Fibroblast of gingiva (primary cell): ENCODE measurements at places on chromosomes 7 and 10.

DNA sequence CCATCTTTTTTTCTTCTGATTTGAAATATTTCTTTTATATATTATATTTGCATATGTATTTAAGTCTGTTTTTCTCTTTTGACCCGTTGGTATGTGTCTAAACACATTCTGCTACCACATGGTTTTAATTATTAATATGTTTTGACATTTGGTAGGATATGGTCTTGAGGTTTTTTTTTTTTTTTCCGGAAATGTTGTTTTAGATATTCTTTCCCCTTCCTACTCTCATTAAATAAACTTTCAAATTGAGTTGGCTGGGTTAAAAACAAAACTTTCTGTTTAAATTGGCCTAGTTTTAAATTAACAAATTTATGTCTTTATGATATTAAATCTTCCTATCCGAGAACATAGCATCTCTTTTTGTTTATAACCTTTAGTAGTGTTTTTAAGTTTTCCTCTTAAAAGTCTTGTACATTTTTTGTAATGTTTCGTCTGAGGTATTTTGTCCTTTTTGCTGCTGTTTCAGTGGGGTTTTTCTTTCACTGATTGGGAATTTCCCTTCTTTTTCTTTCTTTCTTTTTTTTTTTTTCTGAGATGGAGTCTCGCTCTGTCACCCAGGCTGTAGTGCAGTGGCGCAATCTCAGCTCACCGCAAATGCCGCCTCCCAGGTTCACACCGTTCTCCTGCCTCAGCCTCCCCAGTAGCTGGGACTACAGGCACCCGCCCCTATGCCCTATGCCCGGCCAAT is 25.4 kb downstream of the STAM start:
- no peak for DNase-seq

DNA sequence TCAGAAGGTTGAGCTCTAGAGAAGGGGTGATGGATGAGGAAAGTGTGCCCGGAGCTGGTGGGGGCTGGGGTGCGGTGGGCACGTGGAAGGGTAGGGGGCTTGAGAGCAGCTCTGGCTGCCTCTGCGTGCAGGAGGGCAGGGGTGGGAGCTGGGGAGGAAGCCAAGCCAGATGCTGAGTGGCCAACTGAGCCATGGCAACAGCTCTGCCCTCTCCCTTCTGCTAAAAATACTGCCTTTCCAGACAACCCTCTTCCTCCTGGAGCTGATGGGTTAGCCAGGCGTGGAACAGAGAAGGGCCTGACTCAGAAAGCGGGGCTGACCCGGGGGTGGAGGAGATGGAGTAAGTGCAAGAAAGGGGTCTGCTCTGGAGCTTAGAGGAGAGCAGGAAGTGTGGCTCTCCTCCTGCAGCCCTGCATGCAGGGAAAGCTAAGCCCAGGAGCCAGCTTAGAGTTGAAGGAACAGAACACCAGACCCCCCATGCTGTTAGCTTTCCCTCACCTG is 114.6 kb upstream of the AGK start:
- DNase-seq, result no peak

DNA sequence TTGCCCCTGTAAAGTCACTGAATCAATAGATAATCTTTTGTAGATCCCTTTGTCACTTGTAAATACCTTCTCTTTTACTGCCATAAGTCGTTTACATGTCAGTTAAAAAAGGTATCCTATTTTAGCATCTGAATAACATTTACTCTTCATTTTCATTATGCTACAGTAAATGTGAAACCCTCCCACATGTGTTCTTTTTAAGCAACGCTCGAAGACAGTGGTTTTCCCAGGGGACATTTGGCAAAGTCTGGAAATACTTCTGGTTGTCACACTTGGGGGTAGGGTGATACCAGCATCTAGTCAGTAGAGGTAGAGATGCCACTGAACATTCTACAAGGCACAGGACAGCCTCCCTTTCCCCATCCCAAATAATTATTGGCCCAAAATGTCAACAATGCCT is 23.7 kb downstream of the ATAD1 start:
- peak; percentile 59 for DNase-seq

GRCh38 chr7:42747044-42747443 is 164.8 kb downstream of the C7orf25 start:
- DNase-seq, result no peak

DNA sequence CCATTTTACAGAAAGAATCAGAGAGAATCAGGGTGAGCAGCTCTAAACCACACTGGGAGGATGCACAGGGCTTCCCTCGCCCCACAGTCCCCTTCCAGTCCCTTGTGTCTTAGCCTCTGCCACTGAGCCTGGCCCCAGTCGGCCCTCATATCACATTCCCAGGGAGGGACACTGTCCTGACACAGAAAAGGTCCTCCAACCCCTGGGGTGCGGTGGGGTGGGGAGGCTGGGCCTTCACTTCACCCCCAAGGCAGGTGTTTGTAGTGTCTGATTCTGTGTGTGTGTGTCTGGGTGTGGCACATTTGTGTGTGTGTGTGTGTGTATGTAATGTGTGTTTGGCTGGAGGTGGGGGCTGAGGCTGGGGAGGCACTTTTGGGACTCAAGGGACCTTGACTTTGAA is 1.8 kb upstream of the KCP start:
- no peak for DNase-seq

- peak; percentile 61 for DNase-seq
These were observed 3.8 kb upstream of the ANTXRL start for GRCh38 chr10:46282842-46283574.

GRCh38 chr7:22787951-22788350 is 34.7 kb downstream of the TOMM7 start:
- peak; percentile 11 for DNase-seq

DNA sequence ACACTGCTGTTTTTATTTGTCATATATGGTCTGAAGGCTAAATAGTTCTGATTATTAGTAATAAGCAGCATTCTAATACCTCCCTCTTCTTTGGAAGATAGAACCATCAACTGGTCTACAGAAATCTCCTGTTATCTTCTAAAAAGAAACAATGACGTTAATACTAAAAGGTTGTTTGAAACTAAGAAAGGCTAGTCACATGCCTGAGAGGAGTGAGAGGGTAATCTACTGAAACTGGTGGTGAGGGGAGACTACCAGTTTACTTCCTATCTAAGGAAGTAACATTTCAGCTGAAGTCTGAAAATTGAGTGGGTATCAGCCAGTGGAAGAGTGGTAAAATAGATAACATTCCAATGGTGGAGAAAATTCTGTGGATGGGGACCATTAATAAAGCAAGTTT is 48.4 kb downstream of the FGFBP3 start:
- DNase-seq, result no peak

GRCh38 chr10:14554491-14555205 is 220.0 kb downstream of the FAM107B start:
- DNase-seq, result peak; percentile 28

DNA sequence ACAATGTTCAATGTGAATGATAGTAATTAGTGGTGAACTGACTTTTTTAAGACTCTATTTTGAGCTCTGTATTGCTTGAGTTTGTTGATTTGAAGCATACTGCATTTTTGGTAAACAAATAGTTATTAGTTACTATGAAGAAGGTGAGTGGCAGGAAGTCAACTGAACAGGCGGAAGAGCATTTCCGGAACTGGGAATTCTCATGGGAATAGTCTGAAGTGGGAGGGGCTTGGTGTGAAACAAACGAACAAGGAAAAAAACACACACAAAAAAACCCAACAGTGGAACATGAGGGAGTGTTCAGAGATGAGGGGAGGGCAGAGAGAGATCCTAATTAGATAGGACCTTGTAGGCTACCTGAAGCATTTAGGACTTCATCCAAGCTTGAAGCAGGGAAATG is 43.9 kb upstream of the C1QL3 start:
- DNase-seq, result no peak

DNA sequence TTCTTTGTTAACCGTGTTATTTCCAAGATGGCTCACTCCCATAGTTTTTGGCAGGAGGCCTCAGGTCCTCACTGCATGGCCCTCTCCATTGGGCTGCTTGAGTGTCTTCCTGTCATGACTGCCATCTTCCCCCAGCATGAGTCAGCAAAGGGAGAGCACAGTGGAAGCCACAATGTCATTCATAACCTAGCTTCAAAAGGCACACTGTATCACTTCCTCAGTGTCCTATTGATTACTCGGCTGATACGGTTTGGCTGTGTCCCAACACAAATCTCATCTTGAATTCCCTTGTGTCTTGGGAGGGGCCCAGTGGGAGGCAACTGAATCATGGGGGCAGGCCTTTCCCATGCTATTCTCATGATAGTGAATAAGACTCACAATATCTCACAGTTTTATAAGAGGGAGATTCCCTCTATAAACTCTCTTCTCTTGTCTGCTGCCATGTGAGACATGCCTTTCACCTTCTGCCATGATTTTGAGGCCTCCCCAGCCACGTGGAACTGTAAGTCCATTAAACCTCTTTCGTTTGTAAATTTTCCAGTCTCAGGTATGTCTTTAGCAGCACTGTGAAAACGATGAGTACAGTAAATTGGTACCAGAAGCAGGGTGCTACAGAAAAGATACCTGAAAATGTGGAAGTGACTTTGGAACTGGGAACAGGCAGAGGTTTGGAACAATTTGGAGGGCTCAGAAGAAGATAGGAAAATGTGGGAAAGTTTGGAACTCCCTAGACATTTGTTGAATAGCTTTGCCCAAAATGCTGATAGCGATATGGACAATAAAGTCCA is 106.5 kb downstream of the PRLHR start:
- DNase-seq, result no peak

GRCh38 chr7:47556511-47557180 is 25.3 kb downstream of the TNS3 start:
- no peak for DNase-seq

DNA sequence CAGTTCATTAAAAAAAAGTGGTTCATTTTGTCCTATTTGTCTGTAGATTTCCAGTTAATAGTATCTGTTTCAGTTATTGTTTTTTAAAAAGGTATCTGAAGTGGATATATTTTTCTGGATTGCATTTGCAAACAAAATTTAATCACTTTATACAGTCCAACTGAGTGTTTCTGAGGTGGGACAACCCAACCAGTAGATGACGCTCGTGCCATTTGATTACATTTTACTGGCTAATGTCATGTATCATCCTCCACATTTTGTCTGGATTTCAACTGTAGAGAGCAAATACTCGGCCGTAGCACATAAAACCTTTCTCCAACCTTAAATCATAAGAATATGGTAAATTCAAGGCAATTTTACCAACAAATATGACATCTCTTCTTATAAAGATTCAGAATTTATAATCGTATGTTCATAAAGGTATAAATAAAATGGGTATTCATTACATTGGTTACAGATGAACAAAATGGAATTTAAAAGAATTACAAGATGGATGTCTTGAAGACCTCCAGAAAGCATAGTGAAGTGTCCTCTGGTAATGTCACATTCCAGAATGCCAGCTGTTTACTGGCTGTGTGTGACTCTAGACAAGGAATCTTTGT is 789.0 kb downstream of the PHTF2 start:
- no peak for DNase-seq

DNA sequence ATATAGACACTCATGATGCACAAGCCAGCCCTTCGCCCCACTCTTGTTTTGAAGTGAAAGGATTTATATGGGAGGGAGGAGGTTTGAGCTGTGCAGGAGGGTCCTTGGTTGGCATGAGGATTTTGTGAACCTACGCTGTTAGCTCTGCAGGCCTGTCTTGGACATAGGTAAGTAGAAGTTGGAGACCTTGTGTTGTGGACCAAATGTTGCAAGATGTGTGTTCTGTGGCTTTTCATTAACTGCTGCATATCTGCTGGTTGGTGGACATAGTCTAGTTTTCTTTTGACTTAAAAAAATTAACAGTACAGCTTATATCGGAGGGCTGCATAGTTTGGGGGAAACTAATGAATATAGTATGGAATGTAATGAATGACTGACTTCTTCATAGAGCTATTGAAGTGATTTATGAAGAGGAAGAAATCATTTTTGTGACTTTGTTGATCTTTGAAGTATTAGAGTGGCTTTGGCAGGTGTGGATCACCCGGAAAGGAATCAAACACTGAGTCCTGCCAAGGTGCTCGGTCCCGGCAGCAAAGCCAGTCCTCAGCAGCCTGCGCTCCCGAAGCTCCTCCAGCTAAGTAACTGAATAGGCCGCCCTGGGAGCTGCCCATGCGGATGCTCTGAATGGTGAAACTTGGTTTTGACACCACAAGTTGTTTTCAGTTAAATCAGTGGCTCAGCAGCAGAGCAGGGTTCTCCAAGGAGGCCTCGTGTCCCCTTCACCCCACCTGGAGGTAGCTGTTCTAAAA is 3.2 kb downstream of the MGMT start:
- DNase-seq, result no peak

DNA sequence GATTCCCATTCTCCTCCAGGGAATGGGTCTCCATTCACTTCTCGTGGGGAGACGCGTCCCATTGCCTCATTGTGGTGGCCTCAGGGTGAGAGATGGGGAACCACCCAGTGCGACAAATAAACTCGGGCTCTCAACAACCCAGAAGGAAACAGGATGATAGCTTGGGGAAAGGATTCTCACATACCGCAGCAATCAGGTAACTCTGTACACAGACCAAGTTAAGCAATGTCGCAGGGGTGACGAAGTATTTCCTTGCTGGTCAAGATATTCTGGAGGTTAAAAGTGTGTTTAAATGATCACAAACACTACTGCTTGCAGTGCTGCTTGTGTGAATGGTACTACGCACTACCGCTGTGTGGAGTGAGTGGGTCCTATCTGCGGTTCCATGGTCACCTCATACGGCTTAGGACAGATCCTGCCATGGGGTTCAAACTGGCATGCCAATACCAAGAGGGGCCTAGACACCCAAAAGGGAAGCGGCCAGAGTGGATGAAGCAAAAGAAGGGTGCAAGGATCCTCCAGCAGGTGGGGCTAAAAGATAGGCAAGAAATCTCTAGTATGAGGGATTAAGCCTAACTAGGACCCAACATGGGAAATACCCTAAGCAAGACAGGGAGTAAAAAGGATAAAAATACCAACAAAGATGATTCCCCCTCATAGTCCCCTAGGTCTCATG is 143.8 kb upstream of the TMEM106B start:
- DNase-seq, result peak; percentile 48

DNA sequence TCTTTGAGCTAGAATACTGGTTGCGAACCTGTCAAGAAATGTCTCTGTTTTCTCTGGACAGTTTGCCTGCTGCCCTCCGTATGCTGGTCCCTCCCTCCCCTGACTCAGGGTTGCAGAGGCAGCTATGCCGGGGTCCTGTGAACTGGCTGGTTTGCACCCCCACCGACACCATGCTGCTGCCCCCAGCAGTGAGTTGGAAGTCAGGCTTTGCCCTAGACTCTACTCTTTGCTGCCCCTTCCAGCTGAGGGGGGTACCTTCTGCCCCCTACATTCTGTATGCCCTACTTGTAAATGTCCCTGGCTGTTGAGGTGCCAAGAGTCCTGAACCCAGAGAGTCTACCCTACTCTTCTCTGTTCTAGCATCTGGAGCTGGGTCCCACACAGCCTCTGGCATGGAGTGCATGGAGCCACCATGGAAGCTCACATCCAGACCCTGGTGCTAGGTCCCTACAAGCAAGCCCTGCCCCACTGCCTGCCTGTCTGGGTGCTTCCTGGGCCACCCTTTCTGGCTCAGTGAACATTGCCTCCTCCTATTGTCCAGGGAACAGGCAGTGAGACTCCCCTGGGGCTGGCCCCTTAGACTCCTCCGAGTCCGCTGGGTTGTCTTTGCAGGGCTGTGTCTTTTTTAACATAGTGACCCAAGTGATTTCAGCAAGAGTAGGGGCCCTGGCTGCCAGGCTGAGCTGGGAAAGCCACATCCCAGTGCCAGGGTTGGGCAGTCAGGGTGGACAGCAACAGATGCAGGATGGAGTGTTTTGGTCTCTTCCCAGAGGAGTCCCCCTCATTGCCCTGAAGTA is 138.9 kb downstream of the ADCY1 start:
- no peak for DNase-seq
